Activated CD8-positive, alpha-beta memory T cell treated with anti-CD3 and anti-CD28 coated beads for 4 hours (primary cell): ENCODE measurements at places on chromosomes 11 and 22.

- DNase-seq = no peak
Observed at GRCh38 chr11:10302359-10302743, 2.5 kb upstream of the ADM start.

- no peak for DNase-seq
Observed at GRCh38 chr11:8258784-8259183, 4.9 kb downstream of the LMO1 start.

GRCh38 chr11:36195496-36196354 is 93.5 kb downstream of the COMMD9 start:
- DNase-seq = no peak

DNA sequence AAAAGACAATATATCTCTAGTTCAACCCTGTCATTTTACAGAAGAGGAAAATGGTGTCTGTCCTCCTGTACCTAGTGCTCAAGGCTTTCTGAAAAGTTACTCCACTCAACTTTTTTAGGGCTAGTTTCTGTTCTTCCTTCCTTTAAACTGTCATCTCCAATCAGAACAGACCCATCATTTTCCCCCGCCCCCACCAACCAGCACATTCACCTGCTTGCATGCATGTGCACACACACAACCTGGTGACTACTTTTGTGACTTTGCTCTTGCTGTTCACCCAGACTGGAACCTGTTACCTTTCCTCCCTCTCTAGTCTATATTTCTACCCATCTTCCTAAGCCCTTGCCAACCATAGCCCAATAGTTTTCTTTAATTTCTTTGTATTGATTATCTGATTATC is 5.6 kb downstream of the FBXO7 start:
- no peak for DNase-seq

- no peak for DNase-seq
Observed at GRCh38 chr22:44211256-44211945, 30.7 kb downstream of the PARVG start.

- DNase-seq = no peak
Observed at GRCh38 chr22:46679706-46680269, 58.3 kb downstream of the CERK start.

GRCh38 chr11:27373856-27374602 is 11.0 kb upstream of the CCDC34 start:
- DNase-seq = no peak

- DNase-seq = no peak
Observed at GRCh38 chr22:29171721-29172120, 34.0 kb upstream of the EMID1 start.

DNA sequence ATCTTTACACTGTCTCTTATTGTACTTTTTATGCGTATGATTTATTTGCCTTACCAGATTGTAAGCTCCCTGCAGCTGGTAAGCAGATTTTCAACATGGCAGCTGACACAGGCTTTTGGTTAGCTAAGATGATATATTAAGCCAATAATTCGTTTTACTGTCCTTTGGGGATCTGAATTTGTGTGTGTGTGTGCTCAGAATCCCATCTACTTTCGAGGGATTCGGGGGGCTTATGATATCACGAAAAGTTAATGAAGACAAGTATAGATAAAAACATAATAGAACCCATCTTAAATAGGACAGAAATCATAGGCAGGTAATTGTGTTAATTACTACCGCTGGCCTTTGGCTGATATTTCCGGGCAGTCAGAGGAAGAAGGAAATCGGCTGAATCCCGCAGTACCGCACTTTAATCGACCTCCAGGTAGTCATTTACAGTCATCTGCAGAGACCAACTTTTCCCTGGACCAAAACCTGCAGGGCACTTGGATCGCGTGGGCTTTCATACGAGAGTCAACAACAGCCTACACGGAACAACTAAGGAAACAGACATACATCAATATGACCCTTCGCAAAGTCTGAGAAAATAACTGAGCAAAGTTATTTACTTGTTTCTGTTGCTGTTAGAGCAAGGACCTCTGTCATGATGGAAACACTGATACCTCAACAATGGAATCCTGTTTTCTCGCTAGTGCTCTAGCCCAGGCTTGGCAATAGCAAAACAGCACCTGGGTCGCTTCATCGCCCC is 802 bp downstream of the KBTBD3 start:
- DNase-seq = no peak

GRCh38 chr11:82907371-82907770 is 5.8 kb downstream of the DDIAS start:
- DNase-seq = no peak

DNA sequence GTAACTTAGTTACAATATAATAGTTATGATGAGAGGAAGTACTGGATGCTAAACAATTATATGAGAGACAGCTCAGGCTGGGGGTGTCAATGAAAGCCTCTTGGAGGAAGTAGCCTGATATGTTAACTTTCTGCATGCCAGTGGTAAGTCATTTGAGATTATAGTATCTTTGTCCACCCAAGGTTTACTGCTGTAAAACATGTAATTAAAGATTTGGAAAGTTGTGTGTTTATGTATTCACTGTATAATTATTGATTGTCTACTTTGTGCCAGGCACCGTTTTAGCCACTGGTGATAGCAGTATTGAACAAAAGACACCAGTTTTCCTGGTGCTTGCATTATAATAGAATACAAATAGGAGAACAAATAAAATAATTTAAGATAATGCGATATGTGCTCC is 624 bp upstream of the DNAJB7 start:
- no peak for DNase-seq

- DNase-seq = no peak
Observed at GRCh38 chr11:134555510-134555909, 143.5 kb upstream of the B3GAT1 start.

- no peak for DNase-seq
Observed at GRCh38 chr11:75548595-75549272, 13.3 kb upstream of the SERPINH1 start.

GRCh38 chr11:102347462-102348370 is 702 bp downstream of the BIRC2 start:
- DNase-seq = no peak

DNA sequence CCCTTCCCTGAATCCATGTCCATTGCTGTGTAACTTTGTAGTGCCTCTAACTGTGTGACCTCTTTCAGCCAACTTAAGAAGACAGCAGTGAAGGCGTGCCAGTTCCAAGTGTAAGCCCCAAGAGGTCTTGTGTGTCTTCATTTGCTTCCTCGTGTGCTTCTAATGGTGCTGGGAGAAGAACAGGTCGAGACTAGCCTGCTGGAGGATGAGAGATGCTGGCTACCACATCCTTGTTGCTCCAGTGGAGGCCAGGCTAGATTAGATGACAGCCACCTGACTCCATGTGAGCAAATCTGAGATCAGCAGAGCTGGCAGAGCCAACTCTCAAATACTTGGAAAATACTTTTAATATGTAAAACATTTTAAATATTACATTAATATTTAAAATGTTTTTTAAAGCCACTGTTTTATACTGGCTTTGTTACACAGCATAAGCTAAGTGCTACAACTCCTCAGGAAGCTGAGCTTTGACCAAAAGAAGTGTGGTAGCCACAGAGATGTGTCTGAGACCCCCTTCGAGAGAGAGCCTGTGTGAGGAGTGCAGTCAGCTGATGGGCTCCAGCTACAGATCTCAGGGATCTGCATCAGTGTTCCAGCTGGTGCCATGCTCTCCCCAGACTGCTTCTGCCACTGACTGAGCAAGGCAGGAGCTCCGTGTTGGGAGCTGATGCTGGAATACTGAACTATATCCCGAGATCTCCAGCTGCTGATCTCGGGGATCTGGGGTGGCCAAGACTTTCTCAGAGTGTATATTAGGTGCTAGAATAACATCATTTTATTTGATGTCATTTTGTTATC is 8.9 kb downstream of the KCNJ11 start:
- DNase-seq = no peak

DNA sequence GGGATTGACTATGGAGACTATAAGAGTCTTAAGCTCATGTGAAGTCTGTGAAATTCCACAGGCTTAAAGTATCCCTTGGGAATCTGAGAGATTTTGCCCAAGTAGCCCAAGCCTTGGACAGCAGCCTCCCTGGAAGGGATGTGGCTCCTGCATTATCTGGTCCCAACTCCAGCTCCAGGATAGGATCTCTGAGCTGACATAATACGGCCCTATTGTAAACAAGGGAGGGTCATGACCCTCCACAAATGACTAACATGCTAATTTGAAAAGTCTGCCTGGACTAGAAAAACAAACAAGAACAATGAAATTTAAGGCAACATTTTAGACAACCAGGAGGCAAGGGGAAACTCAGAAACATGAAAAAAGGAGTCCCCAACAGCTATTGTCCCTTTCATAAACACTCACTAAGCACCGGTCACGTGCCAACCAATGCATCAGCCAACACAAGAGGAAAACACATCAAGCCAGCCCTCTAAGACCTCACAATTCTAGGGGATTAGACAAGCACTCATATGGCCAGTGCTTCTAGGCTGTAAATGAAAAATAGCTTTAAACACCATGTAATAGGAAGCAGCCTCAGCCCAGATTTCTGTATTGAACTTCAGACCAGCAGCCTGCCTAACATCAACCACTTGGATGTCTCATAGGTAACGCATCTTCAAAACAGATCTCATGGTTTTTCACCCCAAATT is 101.2 kb upstream of the TIMP3 start:
- DNase-seq = no peak
